ENCODE measurements at places on chromosomes 12 and 14.

DNA sequence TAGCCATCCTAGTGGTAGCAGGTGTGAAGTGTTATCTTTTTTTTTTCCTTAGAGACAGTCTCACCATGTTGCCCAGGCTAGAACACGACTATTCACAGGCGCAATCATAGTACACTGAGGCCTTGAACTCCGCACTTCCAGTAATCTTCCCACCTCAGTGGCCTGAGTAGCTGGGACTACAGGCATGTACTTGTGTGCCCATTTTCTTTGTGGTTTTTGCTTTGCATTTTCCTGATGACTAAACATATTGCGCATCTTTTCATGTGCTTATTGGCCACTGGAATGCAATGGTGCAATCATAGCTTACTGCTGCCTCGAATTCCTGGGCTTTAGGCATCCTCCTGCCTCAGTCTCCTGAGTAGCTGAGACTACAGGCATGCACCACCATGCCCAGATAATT lies 33.3 kb upstream of the GCH1 start:
- no peak for DNase-seq

GRCh38 chr14:45133683-45134050 lies 614 bp downstream of the FKBP3 start:
- DNase-seq = peak; percentile 9

GRCh38 chr14:33938131-33938949 lies 12.5 kb downstream of the EGLN3 start:
- DNase-seq = peak; percentile 87

GRCh38 chr12:45509187-45509586 lies 220.3 kb upstream of the ARID2 start:
- no peak for DNase-seq

- DNase-seq = no peak
These were observed 61.7 kb downstream of the MYRFL start for GRCh38 chr12:69886715-69887114.

DNA sequence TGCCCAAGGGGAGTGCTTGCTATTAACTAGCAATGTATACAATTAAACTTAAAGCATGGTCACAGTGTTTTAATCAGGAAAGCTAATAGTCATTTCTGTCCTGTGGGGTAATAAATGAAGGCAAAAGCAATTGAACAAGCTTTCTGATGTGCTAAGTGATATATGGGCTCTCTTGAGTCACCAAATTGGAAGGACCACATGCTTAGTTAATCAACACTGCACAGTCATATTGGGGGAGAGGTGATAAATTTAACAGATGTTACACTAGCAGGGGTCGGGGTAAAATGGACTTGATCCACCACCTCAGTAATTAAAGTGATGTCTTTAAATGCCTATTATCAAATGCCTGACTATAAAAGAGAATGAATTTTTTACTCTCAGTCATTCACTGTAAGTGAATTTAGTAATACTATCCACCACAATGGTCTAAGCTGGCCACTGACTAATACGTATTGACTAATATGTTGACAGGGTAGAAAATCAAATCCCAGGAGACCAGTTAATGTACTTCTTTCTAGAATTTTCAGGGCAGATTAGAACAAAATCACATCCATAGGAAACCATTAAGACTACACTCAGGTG lies 736.3 kb downstream of the RPS29 start:
- DNase-seq = no peak

- no peak for DNase-seq
These were observed 69.4 kb upstream of the BDKRB2 start for GRCh38 chr14:96135285-96135684.

DNA sequence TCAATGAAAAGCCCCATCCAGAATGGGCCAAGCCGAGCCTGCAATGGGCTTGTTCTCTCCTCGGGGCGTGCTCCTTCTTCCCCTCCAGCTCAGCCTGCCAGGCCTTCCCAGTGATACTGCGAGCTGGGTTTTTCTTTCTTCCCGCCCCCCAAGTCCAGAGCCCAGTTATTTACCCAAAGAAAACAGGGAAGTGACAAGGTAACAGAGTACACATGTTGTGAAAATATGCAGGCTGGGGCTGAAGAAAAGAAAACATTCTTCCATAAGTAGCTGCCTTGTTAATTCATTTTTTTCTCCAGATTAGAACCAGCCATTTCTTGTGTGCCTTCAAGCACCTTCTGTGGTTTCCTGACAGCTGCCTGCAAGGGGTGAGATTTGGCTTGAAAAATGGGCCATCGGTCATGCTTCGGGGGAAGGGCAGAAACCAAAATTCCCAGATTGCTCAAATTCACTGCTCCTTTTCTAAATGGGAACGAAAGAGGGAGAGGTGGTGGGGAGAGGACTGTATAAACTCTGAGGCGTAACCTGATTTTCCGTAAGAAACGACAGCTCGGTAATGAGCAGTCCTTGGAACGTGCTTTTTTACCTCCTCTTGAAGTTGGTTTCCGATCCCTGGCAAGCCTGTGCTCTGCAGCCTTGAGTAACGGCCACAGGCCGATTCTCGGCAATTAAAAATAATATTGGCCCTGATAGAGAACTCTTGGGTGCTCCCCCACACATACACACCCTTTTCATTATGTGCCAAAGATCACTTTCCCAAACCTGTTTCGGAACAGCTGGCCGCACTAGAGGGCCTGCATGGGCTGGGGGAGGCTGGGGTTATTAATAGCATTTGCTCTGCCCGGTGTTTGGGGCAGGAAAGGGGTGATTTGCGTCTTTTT lies 229.4 kb downstream of the ZFP36L1 start:
- no peak for DNase-seq

DNA sequence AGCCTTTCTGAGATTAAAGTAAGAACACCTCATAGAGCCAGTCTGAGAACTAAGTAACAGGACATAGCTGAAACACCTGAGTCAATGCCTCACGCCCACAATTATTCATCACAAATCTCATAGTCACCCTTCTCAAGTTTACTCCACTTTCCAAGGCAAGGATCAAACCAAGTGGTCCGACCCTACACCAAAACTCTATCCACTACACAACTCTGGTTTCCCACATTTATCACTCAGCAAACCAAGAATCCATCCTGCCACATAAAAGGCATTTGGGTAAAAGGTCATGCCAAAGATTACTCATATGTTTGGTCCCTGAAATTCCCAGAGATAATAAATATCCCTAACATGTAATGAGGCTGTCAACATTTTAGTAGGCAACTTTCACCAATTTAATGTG lies 144.1 kb downstream of the RPAP3 start:
- no peak for DNase-seq

GRCh38 chr14:31479027-31479426 lies 8.8 kb downstream of the GPR33 start:
- no peak for DNase-seq

DNA sequence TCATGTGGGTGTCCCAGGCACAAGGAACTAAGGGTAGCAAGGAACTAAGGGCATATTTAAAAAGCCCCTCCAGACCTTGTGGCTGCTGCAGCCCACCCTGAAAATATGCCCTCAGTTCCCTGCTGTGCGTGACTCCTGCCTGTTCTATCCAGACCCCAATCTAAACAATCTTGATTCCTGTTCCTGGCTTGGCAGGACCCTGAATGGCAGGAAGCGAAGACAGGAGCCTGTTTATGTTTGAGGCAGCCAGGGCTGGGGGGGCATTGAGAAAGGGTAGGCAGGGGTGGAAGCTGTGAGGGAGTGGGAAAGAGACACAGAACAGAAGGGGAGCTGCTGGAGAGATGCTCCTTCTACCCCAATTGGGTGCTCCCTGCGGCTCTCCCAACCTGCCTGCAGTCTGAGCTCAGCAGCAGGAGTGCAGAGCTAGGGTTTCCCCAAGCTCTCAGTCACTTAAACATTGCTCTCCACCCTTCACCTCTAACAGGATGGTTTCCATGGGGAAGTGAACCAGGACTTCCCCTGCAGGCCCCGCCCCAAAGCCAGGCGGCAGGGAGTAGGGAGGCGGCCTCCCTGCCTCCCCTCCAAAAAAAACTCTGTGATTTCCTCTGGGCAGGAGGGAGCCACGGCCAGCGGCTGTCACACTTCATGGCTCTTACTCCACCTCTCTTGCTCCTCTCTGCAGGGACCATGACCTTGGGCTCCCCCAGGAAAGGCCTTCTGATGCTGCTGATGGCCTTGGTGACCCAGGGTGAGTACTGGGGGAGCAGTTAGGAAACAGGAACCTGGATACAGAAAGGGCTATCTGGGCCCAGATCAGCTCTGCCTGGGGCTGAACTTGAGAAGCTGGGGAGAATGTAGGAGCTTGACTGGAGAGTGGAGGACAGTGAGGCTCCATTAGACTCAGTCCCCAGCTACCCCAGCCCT lies 4.7 kb downstream of the ACVRL1 start:
- no peak for DNase-seq

- no peak for DNase-seq
These were observed 14.2 kb upstream of the CDKL1 start for GRCh38 chr14:50410921-50411320.

Measured in hematopoietic multipotent progenitor cell treated with erythropoietin and hydrocortisone succinate and interleukin-3 and kit ligand, for 17 days (in vitro differentiated cells).